ENCODE measurements at places on chromosomes 16 and 17.

- DNase-seq, result no peak
Measured at GRCh38 chr17:28372203-28372944, 880 bp downstream of the SARM1 start.

DNA sequence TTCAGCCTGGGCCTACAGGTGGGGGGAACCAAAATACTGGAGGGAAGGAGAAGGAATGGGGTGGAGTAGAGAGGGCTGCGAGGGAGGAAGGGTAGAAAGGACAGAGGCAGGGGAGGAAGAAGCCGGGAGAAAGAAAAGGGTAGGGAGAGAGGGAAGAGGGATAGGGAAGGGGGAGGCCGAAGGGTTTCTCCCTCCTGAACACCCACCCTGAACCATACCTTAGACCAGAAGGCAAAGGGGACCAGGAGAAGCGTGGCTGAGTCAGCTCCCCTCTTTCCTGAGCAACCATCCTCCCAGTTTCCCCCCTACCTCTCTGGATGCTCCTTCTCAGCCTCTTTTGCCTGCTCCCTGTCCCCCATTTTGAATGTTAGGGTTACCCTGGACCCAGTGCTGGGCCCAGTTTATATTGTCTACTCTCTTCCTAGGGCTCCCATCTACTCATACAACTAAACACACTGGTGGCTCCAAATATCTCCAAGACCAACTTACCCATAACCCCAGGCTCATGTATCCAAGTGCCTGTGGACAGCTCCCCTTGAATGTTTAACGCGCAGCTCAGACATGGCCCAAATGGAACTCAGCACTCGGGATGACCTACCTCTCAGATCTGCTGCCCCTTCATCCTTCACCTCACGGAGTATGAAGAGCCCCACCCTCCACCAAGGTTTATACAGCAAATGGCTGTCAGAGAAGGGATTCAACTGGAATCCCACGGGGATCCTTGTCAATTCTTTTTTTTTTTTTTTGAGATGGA is 7.8 kb downstream of the TSPOAP1 start:
- no peak for DNase-seq

DNA sequence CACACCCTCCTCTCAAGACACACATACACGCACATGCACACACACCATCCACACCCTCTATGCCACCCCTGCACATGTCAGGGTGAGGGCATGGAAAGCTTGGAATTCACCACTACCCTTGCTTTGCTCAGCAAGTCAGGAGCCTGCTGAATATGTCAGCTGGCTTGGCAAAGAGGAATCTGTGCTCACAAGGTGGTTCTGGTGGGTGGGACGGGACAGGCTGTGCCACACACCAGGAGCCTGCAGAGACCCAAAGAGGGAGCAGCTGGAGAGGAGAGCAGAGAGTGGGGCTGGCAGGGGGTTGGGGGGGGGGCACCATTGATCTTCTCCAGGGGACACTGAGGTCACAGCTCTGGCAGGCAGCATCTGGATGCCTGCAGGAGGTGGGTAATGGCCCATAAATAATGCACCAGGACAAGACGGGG is 48.7 kb upstream of the NDRG4 start:
- no peak for DNase-seq

GRCh38 chr16:2751577-2752034 is 832 bp upstream of the SRRM2 start:
- no peak for DNase-seq

GRCh38 chr17:42535155-42536047 is 640 bp upstream of the NAGLU start:
- DNase-seq, result no peak

DNA sequence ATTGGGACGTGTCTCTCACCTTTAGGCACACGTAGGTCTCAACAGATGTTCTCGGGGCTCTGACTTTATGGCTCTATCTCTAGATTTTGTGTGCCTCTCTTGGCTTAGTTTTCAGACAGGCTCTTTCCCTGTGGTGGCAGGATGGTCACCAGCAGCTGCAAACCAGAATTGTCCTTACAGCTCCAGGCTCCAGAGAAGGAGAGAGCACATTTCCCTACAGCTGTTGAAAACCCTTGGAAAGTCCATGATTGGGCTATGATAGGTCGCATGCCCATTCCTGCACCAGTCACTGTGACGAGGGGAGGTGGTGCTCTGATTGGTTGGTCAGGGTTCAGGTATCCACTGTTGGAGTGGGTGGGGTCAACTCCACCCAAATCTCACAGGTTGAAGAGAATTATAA is 41.5 kb downstream of the SHISA9 start:
- no peak for DNase-seq

DNA sequence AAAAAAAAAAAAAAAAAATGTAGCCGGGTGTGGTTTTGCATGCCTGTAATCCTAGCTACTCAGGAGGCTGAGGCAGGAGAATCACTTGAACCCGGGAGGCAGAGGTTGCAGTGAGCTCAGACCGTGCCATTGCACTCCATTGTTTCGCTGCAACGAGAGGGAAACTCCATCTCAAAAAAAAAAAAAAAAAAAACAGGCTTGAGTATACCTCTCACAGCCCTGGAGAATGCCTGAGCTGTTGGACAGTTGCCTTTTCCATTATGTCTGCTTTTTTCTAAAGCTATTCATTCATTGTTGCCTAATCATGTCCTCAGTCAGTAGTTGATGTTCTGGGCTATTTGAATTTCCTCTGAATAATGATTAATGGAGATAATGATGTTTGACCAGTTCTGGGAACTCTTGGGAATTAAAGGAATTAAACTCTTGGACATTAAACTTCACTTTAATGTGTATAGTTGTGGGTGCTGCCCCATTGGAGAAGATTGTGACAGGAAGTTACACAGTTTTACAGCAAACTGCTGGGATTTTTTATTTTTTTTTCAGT is 11.8 kb downstream of the HMOX2 start:
- no peak for DNase-seq

GRCh38 chr16:53678756-53679343 is 24.8 kb downstream of the RPGRIP1L start:
- no peak for DNase-seq

- DNase-seq, result peak; percentile 77
Measured at GRCh38 chr16:22373662-22374310, 633 bp downstream of the CDR2 start.

DNA sequence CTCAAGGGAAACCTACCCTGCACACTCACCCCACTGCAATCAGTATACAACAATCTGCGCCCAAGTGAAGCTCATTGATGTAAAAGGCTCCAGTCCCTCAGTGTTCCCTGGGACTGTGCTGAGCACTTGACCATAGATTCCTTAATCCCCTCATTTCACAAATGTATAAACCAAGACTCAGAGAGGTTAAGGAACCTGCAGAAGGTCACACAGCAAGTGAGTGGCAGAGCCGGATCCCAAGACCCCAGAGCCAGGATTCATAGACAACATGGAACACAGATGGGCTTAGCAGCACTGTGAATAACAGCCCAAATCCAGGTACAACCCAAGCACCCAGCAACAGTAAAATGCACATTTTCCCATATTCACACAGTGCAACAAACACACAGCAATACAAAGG is 225.7 kb downstream of the C16orf78 start:
- DNase-seq, result peak; percentile 18

All from ecto neural progenitor cell (in vitro differentiated cells).